ENCODE measurements at places on chromosomes 3 and 15. TPM values are rescaled to one million over a fixed set of nuclear protein-coding genes. Genes with fewer than 3 reads are reported as not detected.

RETNLB gene
- total RNA-seq: not detected

MELTF gene
- 5.0 TPM for total RNA-seq

GRCh38 chr3:32143849-32144757, 37.7 kb downstream of the GPD1L start:
- peak; percentile 95 for DNase-seq

GPR160 gene
- 0.50 TPM for total RNA-seq

DNA sequence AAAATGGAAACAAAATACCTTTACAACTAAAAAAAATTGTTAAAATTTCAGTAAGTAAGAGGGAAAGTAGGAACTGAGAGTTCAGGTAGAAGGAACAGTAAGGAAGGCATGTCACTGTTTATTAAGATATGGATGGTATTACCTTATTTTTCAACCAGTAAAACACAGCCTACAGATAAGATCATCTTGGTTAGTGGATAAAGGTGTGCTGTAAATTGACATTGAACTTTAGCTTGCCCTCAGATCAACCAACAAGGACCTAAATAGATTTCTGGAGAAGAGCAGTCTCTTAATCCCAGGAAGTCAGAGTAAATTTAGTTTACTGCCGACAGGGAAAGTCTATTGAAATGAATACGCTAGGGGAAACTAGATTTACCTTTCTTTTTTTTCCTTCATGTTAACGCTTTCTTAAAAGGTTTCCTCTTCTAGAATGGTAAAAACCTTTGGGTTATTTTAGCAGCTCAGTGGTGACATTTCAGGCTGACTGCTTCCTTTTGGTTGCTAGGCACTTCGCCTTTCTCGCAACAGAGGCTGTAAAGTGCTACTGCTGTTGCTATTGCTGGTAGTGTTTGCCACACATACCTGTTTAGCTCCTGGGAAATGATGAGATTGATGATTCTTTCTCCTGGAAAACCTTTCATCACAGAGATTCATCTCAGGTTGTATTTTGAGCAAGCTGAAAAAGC, 12.9 kb downstream of the DZIP3 start:
- peak; percentile 18 for DNase-seq

GCNT3 gene
- 0.26 TPM for total RNA-seq

- DNase-seq: peak; percentile 57
These were observed 9.2 kb downstream of the IGF2BP2 start for GRCh38 chr3:185815391-185816282.

GOLGA8T gene
- 0.26 TPM for total RNA-seq

KCNMB2 gene
- total RNA-seq: 0.17 TPM

- no peak for DNase-seq
These were observed 20.9 kb downstream of the FBXO22 start for GRCh38 chr15:75924576-75924975.

LEKR1 gene
- 0.26 TPM for total RNA-seq

PRR20G gene
- not detected for total RNA-seq

ITIH1 gene
- not detected for total RNA-seq

GRCh38 chr3:66800941-66801545, 197.1 kb upstream of the KBTBD8 start:
- peak; percentile 21 for DNase-seq

GRCh38 chr3:179098388-179099077, 26.9 kb upstream of the ZMAT3 start:
- peak; percentile 68 for DNase-seq

- no peak for DNase-seq
These were observed 498.5 kb upstream of the GBE1 start for GRCh38 chr3:82259994-82260393.

DNA sequence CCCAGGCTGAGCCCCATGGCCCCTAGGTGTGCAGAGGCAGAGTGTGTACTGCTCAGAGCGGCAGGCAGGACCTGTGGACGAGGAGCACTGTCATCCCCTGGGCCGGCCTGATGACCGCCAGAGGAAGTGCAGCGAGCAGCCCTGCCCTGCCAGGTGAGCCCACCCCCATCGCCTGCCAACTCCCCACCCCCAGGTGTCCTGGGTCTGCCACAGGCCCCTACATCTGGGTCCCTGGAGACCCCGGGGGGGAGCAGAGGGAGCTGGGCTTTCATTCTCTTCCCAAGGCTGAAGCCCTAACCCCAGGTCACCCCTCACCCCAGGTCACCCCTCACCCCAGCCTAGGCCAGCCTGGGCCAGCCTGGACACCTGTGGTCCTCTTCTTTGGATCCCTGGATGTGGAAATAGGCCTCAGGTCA, 93.1 kb downstream of the TBC1D2B start:
- no peak for DNase-seq

DNA sequence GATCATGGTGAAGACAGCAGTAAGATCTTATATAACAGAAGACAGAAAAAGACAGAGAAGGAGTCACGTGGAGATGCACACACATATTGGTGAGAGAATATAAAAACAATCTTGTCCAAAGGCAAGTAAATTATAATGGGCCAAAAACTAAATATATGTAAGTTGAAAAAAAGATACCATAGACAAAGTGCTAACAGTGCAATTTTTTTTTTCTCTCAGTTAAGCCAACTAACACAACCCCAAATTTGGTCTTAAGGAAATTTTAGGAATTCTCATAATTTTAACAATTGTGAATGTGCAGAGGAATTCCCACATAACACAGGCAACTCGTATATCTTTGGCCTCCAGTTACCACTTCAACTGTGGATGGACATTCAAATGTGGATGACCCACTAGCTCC, 432.2 kb downstream of the SOX2 start:
- no peak for DNase-seq

DNA sequence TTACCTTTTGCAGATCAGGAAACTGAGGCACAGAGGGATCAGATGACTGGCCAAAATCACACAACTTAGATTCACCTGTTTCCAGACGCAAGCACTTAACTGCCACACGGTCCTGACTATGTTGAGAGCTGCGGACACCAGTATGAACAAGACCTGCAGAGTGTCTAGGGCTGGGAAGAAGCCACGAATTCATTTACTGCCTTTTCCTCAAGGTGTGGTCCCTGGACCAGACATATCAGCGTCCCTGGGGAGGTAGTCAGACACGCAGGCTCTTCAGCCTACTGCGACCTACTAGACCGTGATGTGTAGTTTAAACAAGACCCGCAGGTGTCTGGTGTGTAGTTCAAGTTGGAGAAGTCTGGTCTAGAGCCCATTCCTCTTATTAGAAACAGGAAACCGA, 541 bp upstream of the SLC6A11 start:
- no peak for DNase-seq

- no peak for DNase-seq
These were observed 20.0 kb downstream of the ATRIP start for GRCh38 chr3:48466386-48467109.

DNA sequence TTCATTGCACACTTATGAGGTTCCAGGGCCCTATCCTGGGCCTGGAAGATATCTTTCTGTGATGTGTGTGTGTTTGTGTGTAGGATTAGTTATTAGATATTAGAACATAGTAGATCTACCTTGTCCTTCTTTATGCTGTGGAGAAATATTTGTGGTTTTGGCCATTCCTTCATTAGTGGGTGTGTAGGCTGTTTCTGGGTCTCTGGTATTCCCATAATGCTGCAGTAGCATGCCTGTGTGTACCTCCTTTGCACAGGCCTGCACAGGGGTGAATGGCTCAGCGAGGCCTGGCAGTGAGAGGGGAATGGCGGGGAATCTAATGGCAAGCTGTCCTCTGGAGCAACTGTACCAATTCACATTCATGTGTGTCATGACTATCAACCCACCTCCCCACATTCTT, 125.8 kb upstream of the MRPS22 start:
- DNase-seq: no peak

GRCh38 chr3:9838856-9839255, 5.0 kb downstream of the RPUSD3 start:
- no peak for DNase-seq

DNA sequence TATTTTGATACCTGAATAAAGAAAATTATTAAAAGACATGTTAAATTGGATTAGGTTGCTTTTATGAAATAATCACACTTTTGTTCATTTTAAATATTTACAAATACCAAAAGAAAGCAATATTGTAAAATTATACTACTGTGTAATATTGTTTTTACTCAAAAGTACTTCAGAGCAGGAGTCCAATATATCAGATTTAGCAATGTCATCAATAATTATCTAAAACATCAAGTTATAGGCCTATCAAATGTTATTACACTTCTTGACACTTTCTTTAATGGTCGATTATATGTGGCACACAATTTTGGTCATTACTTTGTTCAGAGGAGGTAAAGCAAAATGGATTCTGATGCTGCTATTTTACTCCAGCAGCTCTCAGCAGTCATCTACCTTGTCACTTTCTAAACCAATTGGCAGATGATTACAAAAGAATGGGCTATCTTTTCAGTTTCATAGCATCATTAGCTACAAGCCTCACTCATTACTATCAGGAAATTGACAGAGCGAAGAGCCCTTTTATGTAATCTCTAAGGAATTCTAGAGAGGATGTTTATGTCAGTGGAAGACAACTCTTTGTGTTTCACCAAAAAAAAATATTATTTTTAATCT, 318.6 kb downstream of the PLOD2 start:
- no peak for DNase-seq

- DNase-seq: no peak
These were observed 440.1 kb downstream of the ZNF385D start for GRCh38 chr3:21310891-21311290.

GRCh38 chr15:38354315-38354929, 99.5 kb upstream of the FAM98B start:
- DNase-seq: peak; percentile 83

Measured in fibroblast of lung (primary cell).